NCI-H1092 (cell line): ENCODE measurements at places on chromosomes 11 and 22.

- no peak for DNase-seq
Measured at GRCh38 chr22:19559956-19560355, 35.7 kb upstream of the CLDN5 start.

- no peak for DNase-seq
Measured at GRCh38 chr11:44851496-44851895, 99.2 kb downstream of the TP53I11 start.

DNA sequence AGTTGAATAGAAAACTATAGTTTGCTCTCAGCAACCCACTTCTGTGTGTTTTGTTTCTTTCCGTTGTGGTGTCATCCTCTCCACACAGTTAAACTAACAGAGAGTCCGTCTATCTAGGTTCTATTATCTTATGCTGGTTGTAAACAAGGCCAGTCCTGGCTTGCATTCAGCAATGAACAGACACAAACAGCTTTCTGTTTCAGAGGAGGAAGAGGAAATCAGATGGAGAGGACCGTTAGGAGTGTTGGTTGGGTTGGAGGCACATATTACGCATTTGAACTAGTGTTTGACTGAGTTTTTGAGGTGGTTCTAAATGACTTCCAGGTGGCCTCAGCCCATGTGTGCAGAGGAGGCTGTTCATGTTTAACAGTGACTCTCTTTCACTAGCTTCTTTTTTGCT is 129.5 kb upstream of the SORL1-AS1 start:
- DNase-seq, result no peak

GRCh38 chr22:32286290-32286840 is 31.2 kb upstream of the SLC5A4 start:
- no peak for DNase-seq

DNA sequence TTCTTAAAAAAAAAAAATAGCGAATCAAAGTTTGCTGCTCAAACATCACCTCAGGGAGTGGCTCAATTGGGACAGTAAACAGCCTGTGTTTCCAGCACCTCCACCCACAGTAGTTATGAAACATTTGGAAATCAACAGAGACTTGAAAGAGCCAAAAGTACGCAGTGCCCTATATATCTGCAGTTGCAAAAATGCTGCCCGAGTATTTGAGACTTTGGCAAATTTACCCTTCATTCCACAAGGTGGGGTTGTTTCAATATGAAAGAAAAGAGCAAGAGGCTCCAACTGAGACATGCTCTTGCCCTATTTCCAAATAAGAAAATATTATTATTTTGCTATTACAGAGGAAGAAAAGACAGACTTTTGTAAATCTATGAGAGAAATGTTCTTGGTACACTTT is 851.1 kb upstream of the RAG2 start:
- no peak for DNase-seq

GRCh38 chr11:2360081-2360642 is 16.9 kb upstream of the CD81 start:
- no peak for DNase-seq

DNA sequence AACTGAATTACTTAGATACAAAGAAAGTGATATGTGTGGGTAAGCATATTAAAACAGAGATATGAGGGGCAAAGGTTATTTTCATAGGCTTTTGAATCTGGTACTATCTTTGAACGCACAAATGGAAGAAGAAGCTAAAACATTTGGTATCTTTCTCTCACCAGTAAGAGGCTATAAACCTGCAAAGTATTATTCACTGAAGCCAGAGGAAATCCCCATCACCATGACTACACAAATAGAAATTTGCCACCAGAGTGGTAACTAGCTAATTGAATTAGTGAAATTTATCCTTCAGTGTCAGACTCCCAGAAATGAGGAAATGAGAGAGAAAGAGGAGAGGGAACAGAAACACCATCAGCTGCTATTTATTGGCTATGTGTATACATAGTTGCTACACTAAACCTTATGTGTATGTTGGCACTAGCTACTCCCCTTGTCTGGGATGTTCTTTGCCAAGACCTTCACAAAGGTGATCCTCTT is 503.4 kb downstream of the DLG2 start:
- DNase-seq, result no peak

DNA sequence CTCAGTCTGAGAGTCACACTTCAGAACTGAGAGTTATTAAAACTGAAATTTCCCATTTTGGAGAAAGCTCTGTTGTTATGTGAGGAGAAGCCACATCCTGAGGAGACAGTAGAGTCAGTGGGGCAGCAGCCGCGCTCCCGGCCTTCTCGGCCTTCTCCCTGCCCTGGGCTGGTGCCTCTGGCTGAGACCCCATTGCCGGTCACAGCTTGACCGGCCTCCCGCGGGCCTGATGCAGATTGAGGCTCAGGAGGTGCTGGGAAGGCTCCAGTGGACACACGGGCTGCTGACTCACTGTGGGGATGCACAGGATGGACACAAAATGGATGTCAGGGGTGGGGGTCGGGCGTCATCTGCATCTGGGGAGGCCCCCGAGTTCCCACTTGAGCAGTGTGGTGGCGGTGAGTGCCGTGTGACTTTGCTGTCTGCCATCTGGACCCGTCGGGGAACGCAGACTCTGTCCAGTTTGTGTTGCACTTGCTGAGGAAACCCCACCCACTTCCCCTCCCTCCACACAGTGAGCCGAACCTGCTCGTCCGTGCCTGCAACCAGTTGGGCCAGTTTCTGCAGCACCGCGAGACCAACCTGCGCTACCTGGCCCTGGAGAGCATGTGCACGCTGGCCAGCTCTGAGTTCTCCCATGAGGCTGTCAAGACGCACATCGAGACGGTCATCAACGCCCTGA is 50.1 kb downstream of the MUC6 start:
- DNase-seq, result no peak

DNA sequence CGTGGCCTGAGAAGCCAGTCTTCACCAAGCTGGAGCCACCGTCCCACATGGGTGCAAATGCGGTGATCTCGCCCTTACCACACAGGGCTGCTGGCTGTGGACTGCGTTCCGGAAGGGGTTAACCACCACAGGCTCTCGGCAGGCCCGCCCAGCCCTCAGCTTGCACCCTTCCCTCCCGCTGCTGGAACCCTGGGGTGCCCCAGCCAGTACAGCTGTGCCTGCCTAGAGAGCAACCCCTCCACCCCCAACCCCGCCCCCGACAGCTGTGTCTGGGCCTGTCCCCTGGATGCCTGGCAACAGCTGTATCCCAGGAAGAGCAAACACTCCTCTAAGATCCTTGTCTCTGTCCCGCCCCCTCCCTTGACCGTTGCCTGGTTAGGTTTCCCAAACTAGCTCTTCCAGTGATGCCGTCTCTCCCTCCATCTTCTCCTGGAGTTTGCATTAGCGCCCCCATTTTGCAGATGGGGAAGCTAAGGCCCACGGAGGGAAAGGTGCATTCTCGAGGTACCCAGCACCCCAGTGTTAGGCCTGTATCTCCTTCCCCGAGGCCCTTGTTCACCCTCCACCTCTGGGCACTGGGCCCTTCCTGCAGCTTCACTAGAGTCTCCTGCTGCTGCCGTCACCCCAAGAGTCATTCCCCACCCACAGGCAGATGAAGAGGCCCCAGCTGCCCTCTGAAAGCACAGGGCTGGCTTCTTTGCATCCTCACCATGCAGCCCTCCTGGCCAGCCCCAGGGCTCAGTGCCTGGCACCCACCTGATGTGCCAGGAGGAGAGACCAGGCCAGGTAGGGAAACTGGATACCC is 12.6 kb upstream of the COX8A start:
- DNase-seq, result peak; percentile 27

DNA sequence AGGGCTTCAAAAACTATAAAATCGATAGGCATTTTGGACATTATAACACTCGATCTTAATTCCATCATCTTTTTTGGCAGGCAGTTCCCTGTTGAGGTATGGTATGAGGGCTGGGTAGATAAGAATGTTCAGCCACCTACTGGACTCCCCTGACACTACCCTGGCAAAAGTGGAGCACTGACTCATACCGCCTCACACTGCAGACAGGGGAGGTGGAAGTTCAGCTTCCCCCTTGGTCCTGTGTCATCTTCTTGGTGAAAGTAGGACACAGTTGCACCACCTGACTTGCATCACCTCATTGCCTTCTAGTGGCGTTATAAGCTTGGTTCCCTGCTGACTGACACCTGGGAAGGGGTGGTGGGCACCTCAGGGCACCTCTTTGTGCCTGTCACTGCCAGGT is 30.4 kb downstream of the PAAF1 start:
- no peak for DNase-seq

DNA sequence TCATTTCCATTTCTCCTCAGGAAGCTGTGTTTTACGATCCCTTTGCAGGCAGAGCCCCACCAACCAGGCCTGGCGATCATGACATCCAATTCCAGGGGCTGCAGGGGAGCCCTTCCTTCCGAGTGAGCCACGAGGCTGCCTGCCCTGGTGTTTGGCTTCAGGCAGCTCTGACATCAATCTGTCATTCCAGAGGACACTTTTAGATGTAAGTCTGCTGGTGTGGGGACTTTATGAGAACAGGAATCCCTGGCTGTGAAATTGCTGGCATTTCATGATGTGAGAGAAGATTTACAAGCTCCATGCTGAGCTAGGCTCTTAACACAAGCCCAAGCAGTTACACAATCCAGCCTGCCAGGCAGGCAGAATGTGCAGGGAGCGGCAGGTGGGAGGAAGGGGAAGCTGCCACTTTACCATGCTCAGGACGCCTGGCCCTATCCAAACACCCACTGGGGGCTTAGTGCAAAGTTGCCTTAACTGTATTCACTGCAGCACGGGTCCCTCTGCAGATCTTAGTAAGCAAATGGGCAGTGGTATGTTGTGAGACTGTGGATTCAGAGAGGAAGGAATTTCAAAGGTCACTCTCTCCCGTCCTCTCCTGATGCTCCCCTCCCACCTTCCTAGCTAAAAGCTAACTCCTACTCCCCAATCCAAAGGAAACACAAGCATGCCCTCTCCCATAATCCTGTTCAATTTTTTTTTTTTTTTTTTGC is 43.4 kb upstream of the MICAL2 start:
- DNase-seq, result peak; percentile 43

- DNase-seq, result no peak
Measured at GRCh38 chr11:72778535-72779494, 15.0 kb downstream of the STARD10 start.

GRCh38 chr22:25399649-25400151 is 164.8 kb upstream of the GRK3 start:
- no peak for DNase-seq

- no peak for DNase-seq
Measured at GRCh38 chr22:27110665-27111451, 453.5 kb downstream of the MIAT start.

DNA sequence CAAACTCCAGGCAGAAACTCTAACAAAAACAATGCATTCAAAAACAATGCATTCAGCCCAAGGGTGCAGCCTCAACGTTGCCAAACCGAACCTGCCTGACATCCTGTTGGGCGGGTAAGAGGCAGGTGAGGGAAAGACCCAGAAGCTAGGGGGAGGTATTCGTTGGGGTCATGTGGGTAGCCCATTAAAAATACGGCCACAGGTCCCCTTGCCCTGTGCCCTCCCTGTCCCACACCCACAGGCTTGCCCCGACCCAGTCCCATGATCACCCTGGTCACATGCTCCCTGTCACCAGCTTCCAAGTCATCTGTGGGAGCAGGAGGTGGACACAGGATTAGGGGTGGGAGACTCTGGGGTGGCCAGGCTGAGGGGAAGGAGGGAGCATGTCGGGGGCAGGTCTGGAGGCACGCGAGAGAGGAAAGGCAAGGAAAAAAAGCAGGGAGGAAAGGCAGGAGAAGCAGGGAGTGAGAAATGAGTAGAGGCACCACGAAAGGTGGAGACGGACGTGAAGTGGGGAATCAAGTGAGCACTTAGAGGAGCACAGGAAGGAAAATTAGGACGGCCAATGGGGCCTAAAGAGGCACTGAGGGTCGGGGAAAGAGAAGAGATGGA is 683 bp downstream of the PLA2G6 start:
- no peak for DNase-seq

- DNase-seq, result no peak
Measured at GRCh38 chr11:111942829-111943228, 5.7 kb downstream of the DIXDC1 start.

DNA sequence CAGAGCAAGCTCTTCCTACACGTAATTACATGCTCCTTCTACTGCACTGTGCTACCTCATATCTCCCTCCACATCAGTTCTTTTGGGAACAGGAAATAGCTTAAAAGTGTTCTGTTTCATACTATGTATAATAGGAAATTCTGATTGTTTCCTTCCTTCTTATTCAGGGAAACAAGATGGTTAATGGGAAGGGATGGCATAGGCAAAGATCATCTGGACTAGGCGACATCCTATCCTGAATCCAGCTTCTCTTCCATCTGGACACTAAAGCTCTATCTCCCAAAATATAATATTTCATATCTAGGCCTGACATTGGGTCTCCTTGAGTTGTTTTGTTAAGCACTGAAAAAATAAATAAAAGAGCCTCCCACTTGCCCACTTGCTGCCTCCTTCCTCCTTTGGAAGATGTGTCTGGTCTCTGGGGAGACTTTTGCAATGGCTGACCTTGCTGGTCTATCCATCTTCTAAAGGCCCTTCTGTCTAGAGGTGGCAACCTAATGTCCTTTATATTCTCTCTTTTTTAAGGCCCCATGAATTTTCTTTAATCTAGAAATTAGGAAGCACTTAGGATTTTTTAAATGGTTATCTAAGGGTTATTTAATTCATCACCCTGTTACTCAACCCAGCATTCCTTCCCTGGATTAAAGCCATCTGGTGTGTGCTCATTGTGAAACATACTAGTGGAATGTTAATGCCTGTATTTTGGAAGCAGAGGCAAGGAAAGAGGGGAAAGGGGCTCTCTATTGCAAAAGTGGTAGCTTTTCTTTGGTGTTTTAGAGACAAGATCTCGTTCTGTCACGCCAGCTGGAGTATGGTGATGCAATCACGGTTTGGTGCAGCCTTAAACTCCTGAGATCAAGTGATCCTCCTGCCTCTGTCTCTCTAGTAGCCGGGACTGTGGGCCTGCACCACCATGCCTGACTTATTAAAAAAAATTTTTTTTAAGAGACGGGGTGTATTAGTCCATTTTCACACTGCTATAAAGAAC is 20.6 kb downstream of the CLMP start:
- no peak for DNase-seq

DNA sequence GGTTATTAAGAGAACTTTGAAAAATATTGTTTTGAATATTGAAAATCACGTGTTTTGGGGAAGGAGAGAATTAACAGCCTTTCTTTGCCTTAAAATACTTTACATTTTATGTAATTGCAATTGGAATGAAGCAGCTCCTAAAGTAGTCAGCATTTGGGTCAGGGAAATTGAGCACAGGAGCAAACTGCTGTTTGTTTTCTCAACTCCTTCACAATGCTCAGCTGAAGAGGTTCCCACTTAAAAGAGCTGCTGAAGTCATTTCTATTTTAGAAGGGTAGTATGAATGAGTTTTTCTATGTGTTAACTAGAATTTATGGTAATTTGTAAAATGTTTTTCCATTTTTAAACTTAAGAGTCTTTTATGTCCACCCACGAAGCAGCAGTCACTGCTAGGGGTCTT is 8.1 kb upstream of the UCP2 start:
- no peak for DNase-seq

DNA sequence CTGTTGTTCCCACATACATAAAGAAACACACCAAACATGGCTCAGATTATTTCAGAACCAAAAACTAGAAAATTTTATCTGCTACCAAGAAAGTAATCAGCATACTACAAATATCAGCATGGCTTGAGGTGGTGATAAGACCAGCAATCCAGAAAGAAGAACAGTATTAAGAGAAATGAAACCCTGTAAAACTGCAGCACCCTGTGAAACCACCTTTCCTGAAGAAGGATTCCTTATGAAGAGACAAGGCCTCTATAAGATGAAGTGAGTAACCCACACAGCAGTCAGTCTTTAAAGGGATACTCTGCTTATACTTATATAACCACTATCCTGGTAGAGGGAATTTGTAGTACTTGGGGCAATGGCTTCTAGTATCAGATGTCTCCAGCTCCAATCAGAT is 49.9 kb downstream of the RSF1 start:
- no peak for DNase-seq
